ENCODE measurements at places on chromosomes 2 and 18.

- H3K36me3 ChIP-seq = no peaks in the 10 kb centered on the region
- no peaks in the 10 kb centered on the region for H3K4me1 ChIP-seq
- no peak overlapping the region for H3K4me3 ChIP-seq
These were observed 104.6 kb upstream of the EPHA4 start for GRCh38 chr2:221676566-221677172.

DNA sequence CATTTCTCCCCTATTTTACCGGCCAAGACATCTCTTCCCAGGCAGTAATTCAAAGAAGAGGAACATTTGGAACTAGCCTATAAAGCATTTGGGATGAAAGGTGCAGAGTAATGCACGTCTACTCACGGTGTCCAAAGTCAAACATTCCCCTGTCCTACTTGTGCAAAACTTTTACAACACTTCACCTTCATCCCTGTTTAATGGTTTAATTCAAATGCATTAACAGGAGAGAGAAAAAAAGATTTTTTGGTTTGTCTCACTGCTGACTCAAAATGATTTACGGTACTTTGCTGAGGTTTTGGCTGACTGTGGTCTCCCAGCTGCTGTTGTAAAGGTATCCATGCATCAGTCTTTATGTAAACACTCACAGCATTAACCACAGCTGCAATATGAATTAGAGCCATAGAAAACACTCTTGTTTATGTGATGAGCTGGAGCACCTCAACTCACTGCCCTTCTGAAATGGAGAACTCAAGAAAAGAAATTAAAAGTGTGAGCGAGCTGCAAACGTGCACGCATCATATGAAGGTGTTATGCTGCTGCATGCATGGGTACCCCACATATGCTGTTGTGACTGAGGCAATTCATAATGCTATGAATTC, 220.5 kb downstream of the PIEZO2 start:
- no peaks in the 10 kb centered on the region for H3K27me3 ChIP-seq
- H3K27ac ChIP-seq = no peak overlapping the region
- H3K36me3 ChIP-seq = no peaks in the 10 kb centered on the region
- DNase-seq = no peak

GRCh38 chr2:220478305-220479058, 851.1 kb downstream of the SLC4A3 start:
- no peaks in the 10 kb centered on the region for H3K4me1 ChIP-seq
- no peak overlapping the region for H3K27ac ChIP-seq
- no peak overlapping the region for H3K4me3 ChIP-seq
- DNase-seq = no peak
- no peaks in the 10 kb centered on the region for H3K36me3 ChIP-seq

- H3K4me1 ChIP-seq = peaks cover 4% of the 10 kb centered on the region
- H3K27me3 ChIP-seq = no peaks in the 10 kb centered on the region
- H3K27ac ChIP-seq = no peak overlapping the region
- no peaks in the 10 kb centered on the region for H3K36me3 ChIP-seq
- DNase-seq = no peak
- H3K4me3 ChIP-seq = no peak overlapping the region
These were observed 281.0 kb downstream of the PRKCE start for GRCh38 chr2:45932278-45932975.

- no peak for DNase-seq
- no peaks in the 10 kb centered on the region for H3K4me1 ChIP-seq
- no peak overlapping the region for H3K4me3 ChIP-seq
- H3K27me3 ChIP-seq = no peaks in the 10 kb centered on the region
- no peak overlapping the region for H3K27ac ChIP-seq
- no peaks in the 10 kb centered on the region for H3K36me3 ChIP-seq
These were observed 72.5 kb upstream of the ID2 start for GRCh38 chr2:8609357-8609811.

DNA sequence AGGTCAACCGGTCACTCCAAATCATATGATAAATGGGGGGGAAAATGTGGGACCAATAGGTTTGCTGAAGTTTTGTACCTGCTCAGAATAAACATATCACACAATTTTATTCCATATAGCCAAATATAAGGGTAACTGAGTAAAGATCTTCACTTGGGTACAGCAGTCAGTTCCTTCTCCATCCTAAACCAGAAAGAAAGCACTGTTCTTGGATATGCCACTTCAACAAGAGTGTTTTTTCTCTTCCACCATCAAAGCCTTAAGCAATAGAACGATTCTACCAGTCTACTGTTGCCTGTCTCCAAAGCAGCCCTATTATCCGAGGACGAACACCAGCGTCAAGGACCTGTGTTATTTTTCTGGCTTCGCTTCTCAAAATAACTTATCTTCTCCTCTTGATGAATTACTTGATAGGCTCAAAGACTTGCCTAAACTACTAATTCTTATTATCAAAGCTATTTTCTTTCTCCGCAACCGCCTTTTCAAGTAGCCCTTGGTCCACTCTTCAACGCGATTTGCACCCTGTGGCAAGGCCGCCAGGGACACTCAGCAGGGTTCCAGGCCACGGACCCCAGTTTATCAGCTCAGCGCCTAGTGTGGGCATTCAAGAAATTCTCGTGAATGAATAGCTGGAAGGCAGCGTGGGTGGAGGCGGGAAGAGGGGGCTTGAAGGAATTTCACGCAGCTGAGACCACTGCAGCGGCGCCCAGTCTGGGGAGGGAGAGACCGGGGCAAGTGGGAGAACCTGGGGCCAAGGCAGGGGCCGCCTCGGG, 646 bp downstream of the ALS2 start:
- peak overlapping the region; percentile 91 for H3K4me3 ChIP-seq
- H3K36me3 ChIP-seq = no peaks in the 10 kb centered on the region
- no peak for DNase-seq
- H3K4me1 ChIP-seq = peaks cover 6% of the 10 kb centered on the region
- H3K27ac ChIP-seq = peak overlapping the region; percentile 85
- H3K27me3 ChIP-seq = no peaks in the 10 kb centered on the region

DNA sequence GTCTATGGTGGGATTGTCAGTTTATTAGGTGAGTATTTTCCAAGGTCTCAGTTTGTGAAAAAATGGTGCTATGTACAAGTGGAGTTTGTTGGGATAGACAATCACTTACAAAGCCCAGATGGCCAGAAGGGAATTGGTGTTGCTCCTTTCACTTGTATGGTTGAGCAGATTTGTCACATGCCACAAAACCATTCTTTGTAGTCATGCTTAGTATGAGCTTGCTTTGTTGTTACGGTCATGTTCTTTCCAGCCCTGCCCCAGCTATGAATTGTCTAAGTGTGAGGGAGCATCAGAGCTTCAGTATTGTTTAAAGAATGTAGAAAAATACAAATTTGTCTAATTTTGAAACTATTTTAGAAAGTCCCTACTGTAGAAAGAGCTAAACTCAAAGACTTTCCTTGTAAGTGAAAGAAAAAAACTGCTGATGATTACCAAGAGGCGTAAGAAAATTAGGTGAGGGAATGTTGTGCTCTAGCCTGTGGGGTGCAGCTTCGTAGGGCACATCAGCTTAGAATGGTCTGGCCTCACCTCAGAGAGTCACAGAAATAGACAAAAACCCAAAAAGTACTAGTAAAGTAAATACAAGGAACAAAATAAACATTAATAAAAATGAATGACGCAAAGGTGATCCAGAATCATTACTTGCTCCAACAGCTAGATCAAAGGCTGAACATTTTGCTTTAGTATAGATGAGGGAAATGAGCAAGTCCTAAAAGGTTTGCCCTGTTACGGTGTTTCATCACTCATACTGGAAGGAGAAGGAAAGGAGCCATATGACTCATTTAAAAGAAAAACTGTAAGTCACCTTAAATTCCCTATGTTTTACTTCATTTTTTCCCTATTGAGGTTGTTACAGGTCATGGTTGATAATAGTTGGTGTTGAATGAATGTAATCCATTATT, 9.2 kb downstream of the TGIF1 start:
- no peaks in the 10 kb centered on the region for H3K27me3 ChIP-seq
- peaks cover 22% of the 10 kb centered on the region for H3K4me1 ChIP-seq
- no peak overlapping the region for H3K27ac ChIP-seq
- peaks cover 23% of the 10 kb centered on the region for H3K36me3 ChIP-seq
- no peak for DNase-seq

DNA sequence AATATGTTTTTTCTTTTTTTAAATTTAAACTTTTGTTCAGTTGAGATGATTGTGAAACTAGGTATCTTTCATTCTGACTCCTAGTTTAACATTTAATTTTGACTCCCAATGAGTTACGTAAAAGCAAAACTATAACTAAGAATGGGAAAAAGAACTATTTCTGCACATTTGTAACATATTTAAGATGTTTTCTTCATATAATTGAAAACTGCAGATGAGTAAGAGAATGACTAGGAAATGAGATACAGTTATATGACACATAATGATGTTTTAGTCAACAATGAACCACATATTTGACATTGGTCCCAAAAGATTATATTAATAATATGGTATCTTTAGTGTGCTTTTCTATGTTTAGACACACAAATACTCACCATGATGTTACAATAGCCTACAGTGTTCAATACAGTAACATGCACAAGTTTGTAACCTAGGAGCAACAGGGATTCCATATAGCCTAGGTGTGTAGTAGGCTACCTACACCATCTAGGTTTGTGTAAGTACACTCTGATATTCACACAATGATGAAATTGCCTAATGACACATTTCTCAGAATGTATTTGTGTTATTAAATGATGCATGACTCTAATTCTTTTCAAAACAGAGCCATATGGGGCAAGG, 12.6 kb downstream of the ERMN start:
- H3K27me3 ChIP-seq = no peaks in the 10 kb centered on the region
- no peak overlapping the region for H3K27ac ChIP-seq

- no peaks in the 10 kb centered on the region for H3K27me3 ChIP-seq
- DNase-seq = no peak
- H3K36me3 ChIP-seq = no peaks in the 10 kb centered on the region
- peak overlapping the region; percentile 15 for H3K4me3 ChIP-seq
- peak overlapping the region; percentile 20 for H3K27ac ChIP-seq
These were observed 33.5 kb downstream of the CRIM1 start for GRCh38 chr2:36389091-36389564.

DNA sequence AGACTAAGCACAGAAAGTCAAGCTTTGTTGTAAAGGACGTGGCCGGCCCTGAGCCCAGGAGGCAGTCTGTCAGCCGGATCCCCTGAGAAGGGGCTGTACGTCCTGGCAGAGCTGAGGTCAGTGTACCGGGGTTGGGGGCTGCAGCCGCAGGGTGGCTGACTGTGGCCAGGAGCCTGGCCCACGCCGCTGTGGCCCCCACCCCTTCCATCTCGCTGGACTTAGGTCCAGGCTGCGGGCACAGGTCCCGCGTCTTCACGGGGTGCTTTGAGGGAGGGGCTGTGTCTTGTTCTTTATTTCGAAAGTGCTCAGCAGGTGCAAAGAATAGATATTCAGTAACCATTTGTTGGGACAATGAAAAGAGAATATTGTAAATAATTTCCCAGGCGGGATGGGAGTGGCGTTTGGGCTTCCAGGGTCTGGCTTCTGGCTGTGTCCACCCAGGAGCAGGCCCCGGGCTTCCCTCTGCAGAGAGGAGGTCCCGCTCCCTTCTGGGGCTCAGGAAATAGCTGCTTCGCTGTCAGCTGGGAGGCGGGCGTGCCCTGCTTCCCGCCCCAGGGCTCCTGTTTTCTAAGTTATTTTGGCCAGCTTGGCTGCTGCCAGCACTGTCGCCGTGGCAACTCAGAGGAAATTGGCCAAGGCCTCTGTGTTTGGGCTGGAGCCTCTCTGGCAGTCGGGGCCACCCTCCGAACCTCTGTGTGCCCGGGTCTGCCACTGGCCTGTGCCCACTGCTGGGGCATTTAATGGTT, 7.4 kb downstream of the NFATC1 start:
- H3K36me3 ChIP-seq = no peaks in the 10 kb centered on the region
- H3K4me1 ChIP-seq = peaks cover 32% of the 10 kb centered on the region
- H3K4me3 ChIP-seq = peak overlapping the region; percentile 66
- no peak for DNase-seq
- no peaks in the 10 kb centered on the region for H3K27me3 ChIP-seq

- DNase-seq = no peak
- H3K27ac ChIP-seq = no peak overlapping the region
- no peaks in the 10 kb centered on the region for H3K36me3 ChIP-seq
- no peaks in the 10 kb centered on the region for H3K27me3 ChIP-seq
These were observed 6.8 kb upstream of the ANKRD62 start for GRCh38 chr18:12086677-12087470.

DNA sequence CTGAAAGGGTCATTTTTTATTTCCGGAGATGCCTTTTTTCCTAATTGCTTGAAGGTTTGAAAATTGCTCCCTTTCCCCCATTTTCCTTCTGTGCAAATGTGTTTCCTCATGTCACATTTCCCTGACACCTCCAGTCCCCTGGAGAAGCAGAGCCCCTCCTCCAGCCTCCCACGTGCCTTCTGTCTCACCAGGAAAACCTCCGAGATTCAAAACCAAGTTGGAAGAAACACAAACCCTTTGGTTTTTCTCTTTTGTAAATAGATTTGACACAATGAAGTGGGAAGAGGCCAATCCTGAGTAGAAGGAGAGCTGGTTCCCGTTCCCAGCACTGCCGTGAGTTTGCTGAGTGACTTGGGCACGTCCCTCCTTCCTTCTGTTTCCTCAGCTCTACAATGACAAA, 125.4 kb upstream of the MYCN start:
- H3K4me3 ChIP-seq = no peak overlapping the region
- no peaks in the 10 kb centered on the region for H3K27me3 ChIP-seq

DNA sequence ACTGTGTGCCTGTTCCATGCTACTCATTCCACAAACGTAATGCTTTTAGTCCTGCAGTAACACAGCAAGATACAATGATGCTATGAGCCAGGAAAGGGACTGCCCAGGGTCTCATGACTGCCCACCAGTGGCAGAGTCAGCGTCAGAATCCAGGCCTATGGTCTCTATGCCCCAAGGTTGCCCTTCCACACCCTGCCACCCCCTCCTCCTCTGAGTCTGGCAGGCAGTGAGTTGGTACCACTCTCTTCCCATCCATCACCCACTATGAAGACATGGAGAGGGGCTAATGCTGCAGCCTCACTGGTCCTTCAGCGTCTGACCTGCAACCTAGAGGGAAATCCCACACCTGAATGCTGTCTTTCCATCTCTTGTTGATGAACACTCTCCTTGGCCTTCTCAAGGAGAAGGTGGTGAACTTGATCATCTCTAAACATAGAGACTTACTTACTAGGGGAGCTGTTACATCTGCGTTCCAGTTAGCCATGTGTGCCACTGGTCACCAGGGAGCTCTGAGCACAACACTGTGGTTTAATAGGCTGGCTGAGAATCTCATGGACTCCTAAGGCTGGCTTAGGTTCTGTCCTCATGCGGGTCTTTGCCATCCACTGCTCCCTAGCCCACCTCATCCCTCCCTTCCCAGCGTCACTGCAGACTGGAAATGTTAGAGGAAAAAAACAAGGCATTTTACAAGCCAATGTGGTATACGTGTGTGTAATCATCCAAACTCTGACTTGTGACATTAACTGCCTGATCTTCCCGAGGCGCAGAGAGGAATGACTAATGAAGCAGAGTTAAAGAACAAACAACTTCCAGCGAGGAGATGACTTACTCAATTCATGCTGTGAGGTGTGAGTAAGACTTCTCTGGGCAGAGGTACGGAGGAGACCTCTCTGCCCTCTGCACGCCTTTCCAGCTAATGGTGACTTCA, 28.8 kb downstream of the STEAP3 start:
- H3K27me3 ChIP-seq = no peaks in the 10 kb centered on the region
- H3K4me1 ChIP-seq = peaks cover 7% of the 10 kb centered on the region
- no peak overlapping the region for H3K4me3 ChIP-seq
- no peak overlapping the region for H3K27ac ChIP-seq
- peaks cover 4% of the 10 kb centered on the region for H3K36me3 ChIP-seq

Data from thoracic aorta (tissue), 2 donors.